ENCODE measurements at places on chromosomes 1 and 21.

GRCh38 chr1:164064501-164064900 lies 494.5 kb upstream of the PBX1 start:
- no peak for DNase-seq

GRCh38 chr1:42439940-42440339 lies 15.9 kb downstream of the ZMYND12 start:
- no peak for DNase-seq

- no peak for DNase-seq
Observed at GRCh38 chr1:58839147-58839795, 55.4 kb upstream of the JUN start.

- no peak for DNase-seq
Observed at GRCh38 chr1:60483509-60483908, 409.9 kb upstream of the C1orf87 start.

DNA sequence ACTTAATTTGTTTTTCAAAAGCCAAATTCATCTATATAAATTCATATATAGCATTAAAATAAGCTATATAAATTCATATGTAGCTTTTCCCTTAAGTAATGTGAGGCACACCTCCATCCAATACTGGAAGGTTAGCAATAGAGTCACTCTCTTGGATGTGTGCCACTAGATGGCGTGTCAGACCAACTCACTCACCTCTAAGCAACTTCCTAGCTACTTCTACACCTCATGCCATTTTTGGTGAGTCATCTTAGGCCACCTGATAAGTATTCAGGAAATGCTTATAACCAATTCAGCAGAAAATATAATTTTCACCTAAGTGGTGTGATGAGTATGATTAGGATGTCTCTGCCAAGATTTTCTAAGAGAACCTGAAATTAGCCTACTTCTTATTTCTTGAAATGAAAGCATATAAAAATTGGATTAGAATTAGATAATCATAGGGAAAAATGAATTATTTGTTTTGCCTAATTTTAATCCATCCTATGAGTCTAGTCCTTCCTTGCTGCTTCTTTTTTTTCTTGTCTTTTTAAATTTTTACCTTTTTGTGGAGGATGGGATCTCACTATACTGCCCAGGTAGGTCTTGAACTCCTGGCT lies 34.4 kb upstream of the TADA1 start:
- no peak for DNase-seq

DNA sequence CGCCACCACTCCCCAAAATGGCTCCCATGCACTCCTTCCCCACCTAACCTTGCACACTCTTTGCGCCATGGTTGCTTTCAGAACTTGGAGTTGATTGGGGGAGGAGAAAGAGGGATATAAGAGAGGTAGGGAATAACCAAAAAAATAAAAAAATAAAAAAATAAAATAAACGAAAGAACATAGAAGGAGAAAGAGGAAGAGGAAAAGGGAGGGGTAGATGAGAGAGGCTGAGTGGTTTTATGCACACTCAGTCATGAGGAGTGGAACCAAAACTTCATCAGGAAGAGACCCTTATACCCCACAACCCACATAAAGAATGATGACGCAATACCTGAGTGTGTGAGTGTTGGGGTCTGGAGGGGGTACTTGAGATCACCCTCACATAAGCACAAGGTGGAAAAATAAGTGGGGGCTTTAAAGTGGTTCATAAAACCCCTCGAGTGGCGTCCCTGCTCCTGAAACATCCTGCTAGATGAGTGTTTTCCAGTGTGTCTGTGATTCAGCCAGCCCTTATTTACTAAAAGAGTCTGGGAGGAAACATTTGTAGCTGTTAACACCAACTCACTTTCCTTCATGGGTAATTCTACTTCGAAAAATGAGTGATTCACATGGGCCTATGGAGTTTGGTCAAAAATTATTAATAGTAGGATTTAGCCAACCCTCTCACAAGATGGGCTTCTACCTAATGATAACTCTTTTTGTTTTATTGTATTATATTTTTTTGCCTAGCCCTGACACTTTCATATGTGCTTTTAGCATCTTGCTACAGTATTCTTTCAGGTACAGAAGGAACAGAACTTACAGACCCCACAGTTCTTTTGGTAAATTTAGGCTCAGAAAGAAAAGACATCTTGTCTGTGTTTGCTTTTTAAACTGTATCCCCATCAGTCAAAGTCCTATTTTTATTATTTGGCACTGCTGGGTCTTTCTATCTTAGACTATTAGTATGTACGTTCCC lies 5.2 kb downstream of the SLAMF1 start:
- no peak for DNase-seq

GRCh38 chr1:67834246-67834877 lies 1.1 kb upstream of the GNG12 start:
- DNase-seq = no peak

DNA sequence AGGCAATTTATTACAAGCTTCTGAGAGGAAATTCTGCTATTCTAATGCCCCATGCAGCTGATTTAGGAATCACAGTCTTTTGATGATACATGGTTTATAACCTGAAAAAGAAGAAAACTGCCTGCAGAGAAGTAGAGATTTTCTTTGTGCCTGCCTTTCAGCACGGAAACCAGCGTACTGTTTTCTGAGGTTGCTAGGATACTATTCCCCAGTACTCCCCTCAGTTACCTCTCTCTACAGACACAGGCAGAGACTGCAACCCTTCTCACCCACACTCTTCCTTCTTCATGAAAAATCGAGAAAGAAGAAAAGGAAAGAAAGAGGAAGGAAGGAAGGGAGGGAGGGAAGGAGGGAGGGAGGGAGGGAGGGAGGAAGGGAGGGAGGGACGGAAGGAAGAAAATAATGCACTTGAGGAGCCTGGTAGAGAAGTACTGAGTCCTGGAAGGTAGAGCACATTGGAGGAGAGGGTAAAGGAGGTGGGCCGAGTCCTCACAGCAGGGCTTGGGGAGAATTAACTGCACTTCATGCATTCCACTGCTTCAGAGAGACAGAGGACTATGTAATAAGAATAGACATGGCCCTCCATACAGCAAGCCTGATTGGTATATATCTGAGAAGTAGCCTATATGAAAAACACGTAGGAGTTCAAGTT lies 21.9 kb downstream of the RGS2 start:
- DNase-seq = no peak

GRCh38 chr1:83791821-83792437 lies 207.0 kb downstream of the TTLL7 start:
- DNase-seq = peak; percentile 30

- DNase-seq = no peak
Observed at GRCh38 chr1:69038379-69038778, 529.3 kb upstream of the LRRC7 start.

DNA sequence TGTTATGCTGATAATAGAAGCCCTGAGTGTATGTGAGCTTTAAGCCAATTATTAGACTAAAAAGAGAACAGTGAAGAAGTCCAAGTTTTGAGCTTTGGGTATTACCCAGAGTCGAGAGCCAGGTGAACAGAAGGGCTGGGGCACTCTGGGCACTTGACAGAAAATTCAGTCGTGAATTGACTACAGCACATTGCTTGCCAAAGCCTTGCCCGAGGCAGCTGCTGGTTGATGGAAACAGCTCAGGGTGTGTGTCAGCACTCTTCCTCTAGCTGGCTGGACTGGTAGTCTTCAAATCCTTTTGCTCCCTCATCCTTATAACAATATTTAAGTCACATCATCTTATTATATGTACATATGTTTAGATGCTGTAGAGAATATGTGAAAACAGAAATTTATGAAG lies 21.3 kb downstream of the PDE4B start:
- DNase-seq = no peak

- DNase-seq = no peak
Observed at GRCh38 chr1:12547586-12548225, 70.3 kb downstream of the DHRS3 start.
